ENCODE measurements at places on chromosomes 2 and 18.
A peak's percentile ranks its signal among the peaks of the same experiment; 100 is the strongest.

GRCh38 chr2:43754180-43754579 lies 19.7 kb upstream of the DYNC2LI1 start:
- H3K36me3 ChIP-seq, result no peaks in the 10 kb centered on the region
- H3K4me1 ChIP-seq, result peaks cover 12% of the 10 kb centered on the region

DNA sequence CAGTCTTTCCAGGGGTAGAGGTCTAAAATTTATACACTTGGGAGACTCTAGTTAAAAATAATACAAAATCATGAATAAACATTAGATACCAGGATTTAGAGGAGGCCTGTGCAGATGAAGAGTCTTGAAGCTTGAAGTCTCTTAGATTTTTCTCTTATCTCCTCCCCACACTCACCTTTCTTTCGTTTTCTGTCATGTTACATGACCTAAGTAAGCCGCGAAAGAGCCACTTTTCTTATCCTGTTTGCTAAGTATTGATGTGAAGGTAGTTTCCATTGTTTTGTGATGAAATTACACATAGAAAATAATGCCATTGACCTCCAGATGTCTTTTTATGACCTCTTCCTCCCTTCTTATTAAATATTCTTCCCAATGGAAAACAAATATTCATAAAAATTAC lies 367.8 kb downstream of the LRRTM1 start:
- no peak overlapping the region for H3K4me3 ChIP-seq
- H3K27ac ChIP-seq, result no peak overlapping the region
- no peak for DNase-seq
- no peaks in the 10 kb centered on the region for H3K4me1 ChIP-seq

DNA sequence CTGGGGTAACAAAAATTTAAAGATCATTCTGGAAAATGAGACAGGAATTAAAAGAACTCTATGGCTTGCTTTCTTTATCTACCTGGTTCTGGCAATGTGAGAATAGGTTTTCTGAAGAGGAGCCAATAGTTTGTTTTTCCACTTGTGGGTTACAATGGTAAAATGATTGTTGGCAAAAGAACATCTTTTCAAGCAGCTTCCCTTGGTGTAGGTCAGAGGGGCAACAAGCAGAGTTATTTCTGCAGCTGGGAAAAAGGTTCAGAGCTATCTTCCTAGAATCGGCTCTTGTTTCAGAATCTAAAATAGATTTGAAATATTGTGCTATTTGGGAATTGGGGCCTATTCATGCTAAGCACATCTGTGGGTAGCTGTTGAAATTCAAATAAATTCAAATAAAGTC lies 11.5 kb upstream of the TSPYL6 start:
- H3K27ac ChIP-seq, result no peak overlapping the region
- H3K27me3 ChIP-seq, result no peaks in the 10 kb centered on the region
- H3K4me3 ChIP-seq, result no peak overlapping the region
- H3K36me3 ChIP-seq, result no peaks in the 10 kb centered on the region

- H3K27me3 ChIP-seq, result no peaks in the 10 kb centered on the region
- no peak overlapping the region for H3K27ac ChIP-seq
- no peak overlapping the region for H3K4me3 ChIP-seq
- H3K36me3 ChIP-seq, result no peaks in the 10 kb centered on the region
These were observed 295.3 kb downstream of the SP3 start for GRCh38 chr2:173669888-173670287.

- no peaks in the 10 kb centered on the region for H3K36me3 ChIP-seq
- no peak overlapping the region for H3K4me3 ChIP-seq
- no peaks in the 10 kb centered on the region for H3K27me3 ChIP-seq
- H3K4me1 ChIP-seq, result no peaks in the 10 kb centered on the region
- no peak for DNase-seq
These were observed 531.2 kb downstream of the PIK3C3 start for GRCh38 chr18:42486271-42486670.

DNA sequence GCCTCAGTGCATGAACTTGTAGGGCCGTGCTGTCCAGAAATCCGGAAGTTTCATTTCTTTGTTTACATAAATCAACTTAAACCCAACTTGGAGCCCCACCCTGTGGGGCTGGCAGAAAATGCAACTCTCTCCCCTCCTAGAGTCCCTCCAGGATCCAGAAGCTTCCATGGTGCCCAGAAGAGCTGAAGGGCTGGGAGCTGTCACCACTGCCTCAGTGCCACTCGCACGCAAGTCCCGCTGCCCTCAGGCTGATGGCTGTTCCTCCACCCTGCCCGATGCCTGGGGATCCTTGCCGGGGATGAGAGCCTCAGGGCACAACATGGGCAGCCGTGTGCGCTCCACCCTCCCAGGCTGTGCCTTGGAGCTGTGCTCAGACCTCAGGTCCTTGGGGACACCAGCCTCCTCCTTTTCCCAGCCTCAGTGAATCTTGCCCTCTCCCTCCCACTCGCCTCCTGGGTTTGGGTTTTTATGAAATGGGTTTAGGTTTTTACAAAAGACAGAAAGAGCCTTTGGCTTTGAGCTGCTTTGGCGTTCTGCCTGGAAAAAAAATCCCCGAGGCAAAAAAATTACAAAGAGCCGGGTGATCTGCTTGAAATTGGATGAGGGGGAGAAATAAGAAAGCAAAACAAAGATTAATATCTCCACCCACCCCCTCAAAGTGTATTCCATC lies 155.2 kb downstream of the TWIST2 start:
- no peak overlapping the region for H3K27ac ChIP-seq
- peaks cover 15% of the 10 kb centered on the region for H3K4me1 ChIP-seq
- H3K36me3 ChIP-seq, result no peaks in the 10 kb centered on the region
- H3K27me3 ChIP-seq, result peaks cover 27% of the 10 kb centered on the region
- H3K4me3 ChIP-seq, result peak overlapping the region; percentile 16

DNA sequence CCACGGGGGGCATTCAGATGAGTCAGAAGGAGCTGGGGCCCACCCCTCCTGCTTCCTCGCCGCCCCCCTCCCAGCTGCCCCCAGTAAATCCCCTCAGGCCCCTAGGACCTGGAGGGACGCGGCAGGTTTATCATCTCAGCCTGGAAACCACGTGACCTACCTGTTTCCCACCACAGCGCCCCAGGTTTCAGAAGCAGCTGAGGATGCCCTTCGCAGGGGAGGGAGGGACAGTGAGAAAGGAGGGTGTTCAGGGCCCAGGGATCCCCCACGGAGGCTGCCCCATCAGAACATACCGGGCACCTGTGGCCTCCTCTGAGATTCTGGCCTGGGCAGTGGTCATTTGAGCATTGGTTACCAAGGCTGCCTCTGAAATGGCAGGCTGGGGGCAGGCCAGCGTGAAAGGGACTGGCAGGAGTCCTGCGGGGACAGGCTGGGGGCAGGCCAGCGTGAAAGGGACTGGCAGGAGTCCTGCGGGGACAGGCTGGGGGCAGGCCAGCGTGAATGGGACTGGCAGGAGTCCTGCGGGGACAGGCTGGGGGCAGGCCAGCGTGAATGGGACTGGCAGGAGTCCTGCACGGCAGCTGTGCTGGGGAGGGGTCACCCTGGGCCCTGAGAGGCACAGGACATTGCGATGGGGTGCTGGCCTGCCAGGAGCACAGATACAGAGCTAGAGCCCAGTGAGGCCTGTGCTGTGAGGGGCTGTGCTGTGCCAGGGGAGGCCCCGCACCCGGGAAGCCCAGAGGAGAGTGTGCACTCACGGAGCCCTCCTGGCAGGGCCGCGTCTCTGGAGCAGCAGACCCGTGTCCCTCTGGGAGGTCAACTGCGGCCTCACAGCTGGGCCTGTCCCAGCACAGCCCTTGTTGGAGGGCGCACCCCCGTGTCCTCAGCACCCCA lies 1.6 kb downstream of the NEU4 start:
- H3K4me3 ChIP-seq, result no peak overlapping the region
- H3K27ac ChIP-seq, result no peak overlapping the region
- H3K36me3 ChIP-seq, result no peaks in the 10 kb centered on the region
- DNase-seq, result no peak

DNA sequence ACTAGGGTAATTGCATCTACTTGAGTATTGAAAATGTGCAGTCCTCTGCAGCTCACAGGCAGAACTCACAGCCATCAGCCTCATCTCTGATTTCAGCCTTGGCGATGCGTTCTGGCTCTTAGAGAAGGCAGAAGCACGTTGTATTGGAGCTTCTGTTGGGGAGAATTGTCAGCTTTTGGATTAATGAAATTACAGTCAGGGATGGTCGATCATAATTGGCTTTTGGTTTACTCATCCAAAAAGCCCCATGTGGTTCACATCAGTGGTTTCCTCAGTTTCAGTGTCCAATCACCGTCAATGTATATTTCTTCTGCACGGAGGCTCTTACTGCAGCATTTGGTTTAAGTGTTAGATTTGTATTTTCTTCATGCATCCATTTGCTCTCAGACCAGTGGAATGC lies 218.5 kb upstream of the SOX11 start:
- no peaks in the 10 kb centered on the region for H3K27me3 ChIP-seq
- no peak for DNase-seq
- H3K27ac ChIP-seq, result no peak overlapping the region
- H3K4me1 ChIP-seq, result no peaks in the 10 kb centered on the region
- H3K4me3 ChIP-seq, result no peak overlapping the region

Data from keratinocyte (primary cell).